Immature natural killer cell (primary cell): ENCODE measurements at places on chromosomes 7 and 10. TPM values are rescaled to one million over a fixed set of nuclear protein-coding genes. Genes with fewer than 3 reads are reported as not detected.
A peak's percentile ranks its signal among the peaks of the same experiment; 100 is the strongest.

DNA sequence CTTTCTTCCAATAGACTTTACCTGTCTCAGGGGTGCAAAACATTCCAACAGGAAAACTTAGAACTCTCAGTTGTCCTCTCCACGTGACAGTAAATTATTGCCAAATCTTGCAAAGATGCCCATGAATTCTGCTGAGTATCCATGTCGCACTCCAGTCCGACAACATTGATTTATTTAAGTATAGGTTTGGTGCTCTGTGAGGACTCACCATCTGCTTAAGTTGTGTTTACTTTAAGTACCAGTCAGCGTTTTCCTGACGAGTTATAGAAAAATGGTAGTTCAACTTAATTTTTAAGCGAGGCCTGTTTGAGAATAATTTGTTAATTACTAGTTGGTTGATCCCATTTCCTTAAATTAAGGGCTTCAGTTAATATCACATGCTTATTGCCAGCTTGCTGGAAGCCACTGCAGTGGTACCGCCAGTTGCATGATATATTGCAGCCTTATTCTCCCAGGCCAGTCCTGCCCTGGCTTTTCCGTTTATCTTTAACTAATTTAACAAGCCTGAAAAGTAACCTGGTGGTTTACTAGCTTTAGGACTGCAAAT lies 27.8 kb downstream of the CREB5 start:
- no peaks in the 10 kb centered on the region for H3K36me3 ChIP-seq
- H3K4me1 ChIP-seq = no peaks in the 10 kb centered on the region
- H3K27me3 ChIP-seq = peaks cover 2% of the 10 kb centered on the region
- no peak overlapping the region for H3K4me3 ChIP-seq

- H3K27ac ChIP-seq = peak overlapping the region; percentile 72
- peaks cover 39% of the 10 kb centered on the region for H3K36me3 ChIP-seq
- peaks cover 2% of the 10 kb centered on the region for H3K27me3 ChIP-seq
- H3K4me3 ChIP-seq = no peak overlapping the region
Measured at GRCh38 chr10:103896225-103896624, 21.8 kb downstream of the STN1 start.

DNA sequence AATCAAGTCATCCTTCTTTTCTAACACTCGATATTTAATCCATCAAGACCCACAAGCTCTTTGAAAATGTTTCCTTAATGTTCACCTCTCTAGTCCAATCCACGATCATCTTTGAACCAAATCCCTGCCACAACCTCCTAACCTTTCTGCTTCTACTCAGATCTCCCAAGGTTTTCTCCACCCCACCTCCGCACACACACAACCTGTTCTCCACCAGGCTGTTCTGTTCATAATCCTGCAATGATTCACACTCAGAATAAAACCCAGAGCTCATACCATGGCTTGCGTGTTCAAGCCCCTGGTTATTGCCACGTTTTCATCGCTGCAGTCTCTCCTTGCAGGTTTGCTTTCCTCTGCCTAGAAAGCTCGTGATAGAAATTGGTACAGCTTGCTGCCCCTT lies 53.8 kb upstream of the BAMBI start:
- no peak for DNase-seq
- H3K4me1 ChIP-seq = peaks cover 46% of the 10 kb centered on the region
- no peak overlapping the region for H3K4me3 ChIP-seq
- H3K36me3 ChIP-seq = no peaks in the 10 kb centered on the region
- H3K27me3 ChIP-seq = peaks cover 4% of the 10 kb centered on the region

DNA sequence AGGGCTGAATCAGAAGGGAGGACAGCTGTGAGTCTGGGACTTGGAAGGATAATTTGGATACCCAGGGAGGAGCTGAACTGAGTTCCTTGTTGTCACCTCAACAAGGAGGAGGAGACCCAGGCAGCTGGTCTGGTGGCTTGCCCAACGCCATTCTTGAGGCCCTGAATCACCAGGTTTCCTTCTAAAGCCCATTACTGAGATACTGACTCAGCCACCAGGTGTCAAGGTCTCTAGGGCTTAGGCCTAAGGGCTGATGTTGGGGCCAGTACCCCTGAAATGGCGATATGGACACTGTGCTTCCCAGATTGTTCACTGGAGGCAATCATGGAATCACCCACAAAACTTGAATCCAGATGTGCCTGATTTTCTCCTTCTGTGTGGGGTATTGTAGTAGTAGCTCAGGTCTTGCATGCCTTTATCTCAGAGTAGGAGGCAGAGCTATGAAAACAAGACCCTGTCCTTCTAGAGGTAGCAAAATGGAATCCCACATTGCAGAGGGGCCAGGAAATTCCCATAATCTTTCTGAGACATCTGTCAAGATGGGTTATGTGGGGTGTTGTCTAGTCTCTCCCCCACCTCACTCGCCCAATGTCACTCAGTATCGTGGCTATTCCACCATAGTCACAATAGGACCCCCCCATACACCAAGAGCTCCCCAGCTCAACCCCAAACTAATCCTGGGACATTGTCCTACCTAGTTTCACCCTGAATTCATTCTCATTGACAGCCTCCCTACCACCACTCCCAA lies 1.8 kb upstream of the ATG9B start:
- DNase-seq = no peak
- no peak overlapping the region for H3K4me3 ChIP-seq
- peaks cover 22% of the 10 kb centered on the region for H3K4me1 ChIP-seq

DNA sequence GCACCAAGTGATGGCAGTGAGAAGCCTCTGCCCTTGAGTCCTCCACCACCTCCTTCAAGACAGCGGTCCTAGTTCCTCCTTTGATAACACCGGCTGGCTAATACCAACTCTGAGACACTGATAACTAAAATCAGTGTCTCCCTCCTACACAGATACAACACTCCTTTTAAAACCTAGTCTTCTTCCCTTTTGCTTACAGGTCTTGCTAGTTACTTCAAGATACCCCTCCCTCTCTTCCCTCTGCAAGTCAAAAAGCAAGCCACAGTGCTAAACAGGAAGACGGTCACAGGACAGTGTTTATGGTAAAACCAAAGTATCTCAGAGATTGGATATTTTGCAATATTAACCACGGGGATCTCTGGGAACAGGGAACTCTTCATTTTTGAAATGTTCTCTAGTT lies 4.6 kb downstream of the AKR1B1 start:
- no peak for DNase-seq
- peaks cover 3% of the 10 kb centered on the region for H3K27me3 ChIP-seq
- peaks cover 4% of the 10 kb centered on the region for H3K36me3 ChIP-seq
- H3K4me3 ChIP-seq = peak overlapping the region; percentile 0

GRCh38 chr10:3006607-3007006 lies 60.7 kb upstream of the PFKP start:
- H3K27me3 ChIP-seq = peaks cover 10% of the 10 kb centered on the region
- DNase-seq = no peak
- H3K4me3 ChIP-seq = no peak overlapping the region
- H3K27ac ChIP-seq = no peak overlapping the region
- H3K4me1 ChIP-seq = no peaks in the 10 kb centered on the region

DNA sequence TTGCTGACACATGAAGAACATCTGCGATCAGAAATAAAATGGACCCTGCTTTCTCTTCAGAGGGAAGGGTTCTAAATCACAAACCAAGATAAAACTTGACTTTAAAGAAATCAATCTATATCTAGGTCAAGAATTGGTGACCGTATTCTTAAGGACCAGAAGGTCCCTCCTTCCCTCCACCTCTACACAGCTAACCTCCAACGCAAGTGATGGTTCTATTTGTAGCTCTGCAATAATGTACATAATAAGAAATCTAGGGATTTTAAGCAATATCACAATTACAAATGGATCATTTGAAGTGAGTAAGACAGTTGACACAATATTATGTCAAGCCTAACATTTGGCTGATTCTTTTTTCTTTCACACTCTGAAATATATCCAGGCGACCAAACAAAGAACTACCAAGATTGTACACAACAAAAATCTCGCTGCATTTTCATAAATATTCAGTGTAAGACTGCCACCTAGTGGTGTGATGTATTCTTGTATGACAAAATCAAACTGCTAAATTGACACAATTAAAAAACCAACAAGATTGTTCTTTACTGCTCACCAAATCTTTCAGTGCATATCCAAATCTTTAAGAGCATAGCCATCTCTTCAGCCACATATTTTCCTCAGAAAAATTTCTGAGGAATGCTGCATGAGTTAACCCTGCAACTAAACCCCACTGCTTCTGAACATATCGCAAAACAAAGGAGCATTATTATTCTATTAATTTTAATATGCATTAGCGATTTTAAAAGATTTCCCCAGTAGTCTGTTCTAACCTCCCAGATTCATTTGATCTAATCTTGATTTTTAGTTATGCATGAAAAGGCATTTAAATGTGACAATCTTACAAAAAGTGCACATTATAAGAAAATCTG lies 44.5 kb downstream of the ICA1 start:
- H3K4me1 ChIP-seq = peaks cover 7% of the 10 kb centered on the region
- H3K27ac ChIP-seq = no peak overlapping the region
- peaks cover 6% of the 10 kb centered on the region for H3K27me3 ChIP-seq
- DNase-seq = peak; percentile 71

DNA sequence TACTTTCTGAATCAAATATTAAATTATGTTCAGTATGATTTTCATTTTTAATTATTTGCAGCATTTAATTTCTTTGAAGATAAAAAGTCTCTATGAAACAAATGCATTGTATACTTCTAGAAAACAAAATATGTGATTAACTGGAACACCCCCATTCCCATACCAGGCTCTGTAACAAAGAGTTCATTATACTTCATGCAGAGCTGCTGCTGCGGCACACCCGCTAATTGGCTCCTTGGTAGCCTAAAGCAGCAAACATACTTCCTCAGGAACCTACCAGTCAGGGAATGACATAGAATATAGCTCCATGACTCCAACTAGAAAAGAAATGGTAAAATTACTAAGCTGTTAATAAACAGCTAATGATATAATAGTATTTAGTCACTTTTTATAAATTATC lies 19.3 kb downstream of the RAB11FIP2 start:
- H3K4me1 ChIP-seq = peaks cover 3% of the 10 kb centered on the region
- no peaks in the 10 kb centered on the region for H3K27me3 ChIP-seq
- no peak overlapping the region for H3K27ac ChIP-seq
- no peak for DNase-seq
- no peak overlapping the region for H3K4me3 ChIP-seq

DNA sequence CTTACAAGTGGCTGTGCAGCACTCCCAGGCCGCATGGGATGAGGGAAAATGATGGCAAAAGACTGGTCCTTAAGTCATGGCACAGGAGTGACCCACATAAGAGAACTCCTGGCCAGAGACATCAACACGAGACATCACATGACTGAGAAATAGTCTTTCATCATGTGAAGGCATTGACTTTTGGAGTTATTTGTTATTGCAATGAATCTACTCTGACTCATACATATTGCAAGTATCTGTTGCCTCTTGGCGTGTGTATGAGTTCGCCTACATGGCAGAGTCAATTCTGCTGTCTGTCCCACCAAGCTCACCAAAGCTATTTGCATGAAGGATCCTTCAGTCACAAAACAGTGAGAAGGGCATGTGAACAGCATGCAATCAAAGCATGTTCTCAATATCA lies 59.7 kb upstream of the HABP2 start:
- H3K27me3 ChIP-seq = peaks cover 2% of the 10 kb centered on the region
- no peaks in the 10 kb centered on the region for H3K4me1 ChIP-seq
- H3K36me3 ChIP-seq = no peaks in the 10 kb centered on the region
- no peak for DNase-seq
- no peak overlapping the region for H3K4me3 ChIP-seq

GRCh38 chr10:48508791-48509772 lies 95.8 kb downstream of the ARHGAP22 start:
- no peaks in the 10 kb centered on the region for H3K4me1 ChIP-seq
- no peak for DNase-seq
- H3K27me3 ChIP-seq = peaks cover 4% of the 10 kb centered on the region
- H3K36me3 ChIP-seq = no peaks in the 10 kb centered on the region
- no peak overlapping the region for H3K4me3 ChIP-seq

DNA sequence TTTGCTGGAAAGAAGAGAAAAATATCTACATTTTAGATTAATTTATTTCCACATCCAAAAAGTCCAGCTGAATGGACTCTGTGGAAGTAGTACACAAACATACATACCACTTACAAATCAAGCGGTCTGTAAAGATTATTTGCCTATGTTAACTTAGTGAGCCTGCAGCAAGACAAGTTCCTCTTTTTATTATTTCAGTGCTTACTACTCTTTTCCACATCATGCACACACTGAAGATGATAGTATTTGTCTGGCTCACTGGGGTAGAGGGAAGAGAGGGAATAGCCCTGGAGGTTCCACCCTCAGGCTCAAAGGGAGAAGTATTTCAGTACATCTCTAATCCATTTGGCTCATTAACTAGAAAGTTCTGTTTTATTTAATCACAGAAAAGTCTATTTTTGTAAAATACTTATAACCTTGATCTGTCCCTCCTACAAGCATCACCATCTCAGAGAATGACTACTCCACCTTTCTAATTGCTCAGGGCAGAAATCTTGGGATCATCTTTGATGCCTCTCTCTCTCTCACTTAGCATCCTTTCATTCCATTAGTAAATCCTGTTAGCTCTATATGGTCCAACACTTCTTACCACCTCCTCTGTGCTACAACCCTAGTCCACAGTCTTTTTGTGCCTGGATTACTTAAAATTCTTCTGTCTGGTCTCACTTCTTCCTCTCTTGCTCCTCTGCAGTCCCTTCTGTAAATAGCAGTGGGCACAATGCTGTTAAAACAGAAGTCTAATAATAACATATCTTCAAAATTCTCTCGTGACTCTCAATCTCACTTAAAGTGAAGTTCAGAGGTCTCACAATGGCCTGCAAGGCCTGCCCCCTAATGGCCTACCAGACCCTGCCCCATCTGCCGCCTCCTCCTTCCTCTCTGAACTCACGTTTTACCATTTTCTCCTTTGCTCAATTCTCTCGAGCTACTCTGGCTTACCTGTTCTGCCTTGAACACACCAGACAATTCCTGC lies 64.3 kb upstream of the CCDC6 start:
- H3K4me3 ChIP-seq = no peak overlapping the region
- H3K4me1 ChIP-seq = no peaks in the 10 kb centered on the region

- H3K27ac ChIP-seq = no peak overlapping the region
- no peak overlapping the region for H3K4me3 ChIP-seq
- no peaks in the 10 kb centered on the region for H3K27me3 ChIP-seq
- no peaks in the 10 kb centered on the region for H3K4me1 ChIP-seq
- H3K36me3 ChIP-seq = no peaks in the 10 kb centered on the region
- no peak for DNase-seq
Measured at GRCh38 chr7:21128062-21128817, 299.6 kb upstream of the SP4 start.

DNA sequence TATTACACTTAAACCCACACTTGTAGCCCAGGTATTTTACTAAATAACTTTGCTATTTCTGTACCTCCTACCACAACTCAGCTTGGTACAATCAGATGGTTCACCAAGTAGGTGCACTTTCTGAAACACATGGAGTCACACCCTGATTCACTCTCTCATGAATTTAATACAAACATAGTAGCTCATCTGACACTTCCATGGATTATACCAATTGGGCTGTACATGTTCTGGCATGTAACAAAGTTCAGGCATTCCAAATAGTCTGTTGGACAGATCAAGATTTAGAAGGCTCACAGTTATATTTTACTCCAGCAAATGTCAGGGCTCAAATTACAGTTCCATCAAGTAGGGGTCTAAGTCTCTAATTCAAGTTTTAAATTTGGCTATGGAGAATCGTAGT lies 62.2 kb upstream of the RNF148 start:
- H3K27me3 ChIP-seq = no peaks in the 10 kb centered on the region
- no peak overlapping the region for H3K4me3 ChIP-seq
- no peaks in the 10 kb centered on the region for H3K4me1 ChIP-seq

Gene NAT16
- not detected for polyA plus RNA-seq

Gene GIMAP2
- polyA plus RNA-seq = 93.5 TPM

Gene FOXK1
- 1.1 TPM for polyA plus RNA-seq

Gene MAD1L1
- 166 TPM for polyA plus RNA-seq

Gene HK1
- polyA plus RNA-seq = 96.3 TPM

Gene IMPDH1
- 66.0 TPM for polyA plus RNA-seq

Gene CPEB3
- polyA plus RNA-seq = not detected

Gene AHCYL2
- 6.8 TPM for polyA plus RNA-seq
